ENCODE measurements at places on chromosomes 2 and 18.

DNA sequence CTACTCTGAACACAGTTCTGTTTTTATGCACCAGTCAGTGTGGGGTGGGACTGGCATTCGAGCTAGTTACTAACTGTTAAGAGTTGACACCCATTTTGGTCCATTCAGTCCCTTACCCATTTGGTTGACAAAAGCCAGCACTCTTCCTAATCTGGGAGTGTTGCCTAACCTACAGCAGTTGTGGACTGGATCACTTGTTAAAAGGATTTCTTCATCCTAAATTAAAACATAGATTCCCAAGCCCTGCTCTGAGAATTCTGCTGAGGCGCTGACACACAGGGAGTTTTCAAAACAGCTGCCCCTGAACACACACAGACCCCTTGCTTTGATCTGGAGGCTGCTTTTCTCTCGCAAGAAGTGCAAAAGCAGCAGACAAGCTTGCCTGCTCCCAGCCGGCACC is 6.4 kb downstream of the TIMM21 start:
- DNase-seq, result no peak

DNA sequence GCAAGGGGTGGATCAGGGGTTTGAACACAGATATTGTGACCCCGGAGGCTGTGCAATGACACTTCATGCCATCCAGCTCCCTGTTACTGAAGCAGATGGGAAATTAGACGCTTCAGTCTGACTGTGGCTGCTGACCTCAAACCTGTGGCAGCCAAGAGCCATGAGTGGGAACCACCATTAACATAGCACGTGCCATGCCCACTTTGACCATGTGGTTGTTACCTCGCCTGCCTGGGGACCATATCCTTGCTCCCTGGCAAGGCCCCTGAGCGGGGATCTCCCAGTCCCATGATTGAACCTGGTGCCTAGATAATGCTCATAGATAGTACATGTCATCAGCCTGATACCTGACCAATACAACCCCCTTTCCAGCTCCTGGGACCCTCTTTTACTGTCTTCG is 68.9 kb downstream of the CYP26B1 start:
- DNase-seq, result no peak

GRCh38 chr2:101779656-101780055 is 82.1 kb downstream of the MAP4K4 start:
- DNase-seq, result no peak

GRCh38 chr2:196440413-196440812 is 199.1 kb upstream of the CCDC150 start:
- DNase-seq, result no peak

DNA sequence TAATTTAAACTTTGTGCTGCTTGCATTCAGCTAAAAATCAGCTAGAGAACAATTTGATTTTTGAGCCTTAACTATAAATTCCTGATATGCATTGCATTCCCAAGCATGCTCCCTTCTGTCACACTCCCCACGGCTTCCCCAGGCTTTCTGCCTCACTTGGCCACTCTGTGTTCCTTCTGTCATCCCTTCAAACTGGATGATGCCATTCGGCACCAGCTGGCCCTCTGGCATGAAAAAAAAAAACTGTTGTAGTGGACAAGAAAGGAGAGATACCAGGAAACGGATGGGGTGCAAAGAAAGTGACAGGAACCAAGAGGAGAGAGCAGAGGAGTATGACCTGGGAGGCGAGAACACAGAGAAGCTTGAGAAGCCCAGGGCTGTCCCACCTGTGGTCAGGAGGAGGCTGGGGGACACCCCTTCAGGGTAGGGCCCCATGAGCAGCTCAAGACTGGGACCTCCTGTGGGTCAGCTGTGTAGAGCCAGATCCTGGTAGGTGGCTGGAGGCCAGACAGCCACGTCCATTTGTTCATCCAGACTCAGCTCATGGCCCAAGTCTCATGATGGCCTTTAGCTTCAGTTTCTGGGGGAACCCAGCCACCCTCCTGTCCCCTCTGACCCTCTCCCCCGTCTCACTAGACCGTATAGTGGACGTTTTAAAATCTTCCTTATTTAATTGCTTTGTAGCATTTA is 211.8 kb downstream of the GBX2 start:
- DNase-seq, result no peak
